ENCODE measurements at places on chromosomes 2 and 18.

- H3K4me1 ChIP-seq = no peaks in the 10 kb centered on the region
- no peaks in the 10 kb centered on the region for H3K36me3 ChIP-seq
- no peaks in the 10 kb centered on the region for H3K27me3 ChIP-seq
- H3K4me3 ChIP-seq = no peak overlapping the region
Observed at GRCh38 chr2:41948397-41948763, 99.4 kb upstream of the PKDCC start.

DNA sequence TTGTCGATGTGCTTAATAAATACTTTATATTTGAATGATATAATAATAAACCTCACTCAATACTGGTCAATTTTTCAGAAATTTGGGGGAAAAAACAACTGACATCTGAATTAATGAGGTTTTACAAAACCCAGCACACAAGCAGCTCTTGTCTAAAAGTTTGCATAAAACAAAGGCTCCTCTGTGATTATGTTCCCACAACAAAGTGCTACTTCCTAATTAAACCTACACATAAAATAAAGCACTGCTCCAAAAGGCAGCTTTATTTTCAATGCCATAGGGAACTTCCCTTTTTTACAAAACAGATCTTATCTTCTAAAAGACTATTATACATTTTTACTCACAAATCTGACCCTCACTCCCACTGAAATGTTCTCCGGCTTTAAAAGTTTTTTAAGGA, 47.1 kb downstream of the LAMA1 start:
- H3K36me3 ChIP-seq = no peaks in the 10 kb centered on the region
- no peak overlapping the region for H3K4me3 ChIP-seq
- no peak overlapping the region for H3K27ac ChIP-seq
- no peaks in the 10 kb centered on the region for H3K4me1 ChIP-seq
- H3K27me3 ChIP-seq = no peaks in the 10 kb centered on the region

GRCh38 chr2:49241991-49242390, 87.7 kb upstream of the FSHR start:
- H3K4me1 ChIP-seq = no peaks in the 10 kb centered on the region
- H3K27me3 ChIP-seq = no peaks in the 10 kb centered on the region

GRCh38 chr2:45607701-45608100, 3.4 kb downstream of the SRBD1 start:
- DNase-seq = no peak
- H3K36me3 ChIP-seq = peaks cover 13% of the 10 kb centered on the region
- no peak overlapping the region for H3K27ac ChIP-seq

DNA sequence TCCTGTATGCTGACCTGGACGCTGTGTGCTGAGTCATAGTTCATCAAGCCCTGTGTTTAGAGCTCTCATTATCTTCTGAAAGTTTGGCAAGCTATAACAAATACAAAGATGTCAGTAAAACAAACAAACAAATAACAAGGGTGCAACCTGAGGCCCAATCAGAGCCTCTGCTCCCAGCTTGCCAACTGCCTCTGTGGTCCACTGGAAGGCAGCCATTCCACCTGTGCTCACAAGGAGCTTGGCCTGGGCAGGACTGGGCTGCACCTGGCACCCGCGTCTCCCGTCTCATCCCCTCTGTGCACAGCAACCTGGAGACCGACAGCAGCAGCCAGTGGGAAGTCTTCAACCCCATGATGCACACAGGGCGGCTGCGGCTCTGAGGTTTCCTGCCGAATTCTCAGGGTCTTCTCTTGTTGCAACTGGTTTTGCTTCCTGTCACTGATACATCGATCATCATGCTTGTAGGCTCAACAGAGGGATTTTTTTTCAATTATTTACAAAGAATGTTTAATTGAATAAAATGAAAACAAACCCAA, 97.8 kb downstream of the TMEM18 start:
- no peak overlapping the region for H3K27ac ChIP-seq
- H3K4me3 ChIP-seq = no peak overlapping the region
- no peaks in the 10 kb centered on the region for H3K36me3 ChIP-seq
- H3K27me3 ChIP-seq = no peaks in the 10 kb centered on the region
- DNase-seq = no peak

DNA sequence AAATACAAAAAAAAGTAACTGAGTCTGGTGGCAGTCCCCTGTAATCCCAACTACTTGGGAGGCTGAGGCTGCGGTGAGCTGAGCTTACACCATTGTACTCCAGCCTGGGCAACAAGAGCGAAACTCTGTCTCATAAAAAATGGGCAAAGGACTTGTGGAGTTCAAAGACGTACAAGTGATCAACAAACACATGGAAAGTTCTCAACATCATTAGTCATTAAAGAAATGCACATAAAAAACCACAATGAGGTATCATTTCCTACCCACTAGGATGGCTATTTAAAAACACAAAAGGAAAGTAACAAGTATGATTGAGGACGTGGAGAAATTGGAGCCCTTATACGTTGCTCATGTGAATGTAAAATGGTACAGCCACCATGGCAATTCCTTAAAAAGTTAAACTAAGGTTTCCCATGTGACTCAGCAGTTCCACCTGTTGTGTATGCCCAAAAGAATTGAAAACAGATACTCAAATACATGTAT, 52.3 kb downstream of the RAB10 start:
- H3K4me3 ChIP-seq = no peak overlapping the region
- peaks cover 5% of the 10 kb centered on the region for H3K36me3 ChIP-seq
- peak; percentile 78 for DNase-seq

GRCh38 chr2:102061962-102062795, 70.4 kb downstream of the IL1R2 start:
- DNase-seq = no peak
- no peak overlapping the region for H3K27ac ChIP-seq
- H3K4me3 ChIP-seq = no peak overlapping the region
- peaks cover 7% of the 10 kb centered on the region for H3K4me1 ChIP-seq
- H3K36me3 ChIP-seq = no peaks in the 10 kb centered on the region
- H3K27me3 ChIP-seq = no peaks in the 10 kb centered on the region

- H3K36me3 ChIP-seq = no peaks in the 10 kb centered on the region
- no peak overlapping the region for H3K27ac ChIP-seq
- DNase-seq = no peak
Observed at GRCh38 chr18:45978084-45978483, 11.0 kb upstream of the EPG5 start.

GRCh38 chr18:59308248-59308937, 10.1 kb downstream of the CPLX4 start:
- DNase-seq = peak; percentile 42
- H3K27ac ChIP-seq = no peak overlapping the region
- peaks cover 4% of the 10 kb centered on the region for H3K4me1 ChIP-seq
- H3K27me3 ChIP-seq = peaks cover 8% of the 10 kb centered on the region

GRCh38 chr2:148238561-148238960, 217.7 kb downstream of the MBD5 start:
- DNase-seq = no peak
- peaks cover 28% of the 10 kb centered on the region for H3K36me3 ChIP-seq
- H3K4me1 ChIP-seq = no peaks in the 10 kb centered on the region

DNA sequence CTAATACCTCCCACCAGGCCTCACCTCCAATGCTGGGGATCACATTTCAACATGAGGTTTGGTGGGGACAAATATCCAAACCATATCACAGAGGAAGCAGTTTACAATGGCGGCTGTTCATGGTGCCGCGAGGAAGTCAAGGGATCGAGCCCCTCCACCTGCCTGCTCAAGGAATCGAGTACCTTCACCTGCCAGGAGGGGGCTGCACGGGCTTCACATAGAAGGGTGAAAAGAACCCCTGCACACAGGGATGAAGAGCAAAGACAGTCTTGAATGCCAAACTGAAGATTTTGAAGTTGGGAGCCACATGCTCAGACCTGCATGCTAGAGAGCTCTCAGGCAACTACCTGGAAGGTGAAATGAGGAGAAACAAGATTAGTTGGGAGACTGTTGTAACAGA, 110.3 kb downstream of the KCNF1 start:
- H3K27me3 ChIP-seq = peaks cover 24% of the 10 kb centered on the region
- H3K27ac ChIP-seq = no peak overlapping the region
- no peaks in the 10 kb centered on the region for H3K36me3 ChIP-seq

DNA sequence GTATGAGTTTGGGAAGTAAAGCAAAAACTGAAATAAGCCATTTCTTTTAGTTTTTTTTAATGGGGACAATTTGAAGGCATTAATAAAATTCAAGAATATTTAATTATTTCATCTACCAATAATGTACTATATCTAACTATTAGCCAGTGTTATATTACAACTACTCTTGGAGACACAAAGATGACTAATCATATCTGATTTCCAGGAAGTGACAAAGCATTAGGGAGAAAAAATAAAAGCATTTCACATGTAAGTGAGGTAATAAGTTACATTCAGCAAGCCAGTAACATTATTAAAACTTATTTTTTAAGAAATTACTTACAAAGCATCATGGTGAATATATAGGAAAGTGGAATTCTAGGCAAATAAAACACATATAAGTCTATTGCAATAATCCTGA, 781.3 kb upstream of the NRXN1 start:
- DNase-seq = no peak
- H3K27ac ChIP-seq = no peak overlapping the region
- H3K4me3 ChIP-seq = no peak overlapping the region
- no peaks in the 10 kb centered on the region for H3K36me3 ChIP-seq
- no peaks in the 10 kb centered on the region for H3K4me1 ChIP-seq
- no peaks in the 10 kb centered on the region for H3K27me3 ChIP-seq

GRCh38 chr2:86785456-86785855, 5.3 kb downstream of the CD8A start:
- no peak for DNase-seq
- H3K27me3 ChIP-seq = no peaks in the 10 kb centered on the region
- H3K4me1 ChIP-seq = peaks cover 15% of the 10 kb centered on the region
- H3K27ac ChIP-seq = no peak overlapping the region
- no peak overlapping the region for H3K4me3 ChIP-seq

GRCh38 chr2:98142106-98142791, 55.3 kb downstream of the VWA3B start:
- no peak overlapping the region for H3K4me3 ChIP-seq
- H3K27me3 ChIP-seq = no peaks in the 10 kb centered on the region
- no peaks in the 10 kb centered on the region for H3K36me3 ChIP-seq

DNA sequence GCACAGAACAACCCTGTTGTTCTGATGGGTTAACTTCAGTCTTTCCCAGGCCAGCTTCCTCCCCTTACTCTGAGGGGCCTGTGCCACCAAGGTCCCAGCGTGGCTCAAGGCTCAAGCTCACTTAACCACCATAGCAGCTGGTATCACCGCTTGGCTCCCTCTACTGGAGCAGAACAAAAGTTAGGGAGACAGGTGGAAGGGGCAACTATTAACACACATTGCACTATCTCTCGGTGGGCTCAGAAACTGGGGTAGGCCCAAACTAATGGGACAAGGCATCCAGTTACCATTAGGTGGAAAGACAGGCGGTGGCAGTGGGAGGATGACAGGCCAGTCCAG, 88.7 kb upstream of the ATL2 start:
- H3K4me3 ChIP-seq = no peak overlapping the region
- no peak overlapping the region for H3K27ac ChIP-seq
- no peaks in the 10 kb centered on the region for H3K27me3 ChIP-seq
- no peaks in the 10 kb centered on the region for H3K4me1 ChIP-seq
- peak; percentile 58 for DNase-seq

DNA sequence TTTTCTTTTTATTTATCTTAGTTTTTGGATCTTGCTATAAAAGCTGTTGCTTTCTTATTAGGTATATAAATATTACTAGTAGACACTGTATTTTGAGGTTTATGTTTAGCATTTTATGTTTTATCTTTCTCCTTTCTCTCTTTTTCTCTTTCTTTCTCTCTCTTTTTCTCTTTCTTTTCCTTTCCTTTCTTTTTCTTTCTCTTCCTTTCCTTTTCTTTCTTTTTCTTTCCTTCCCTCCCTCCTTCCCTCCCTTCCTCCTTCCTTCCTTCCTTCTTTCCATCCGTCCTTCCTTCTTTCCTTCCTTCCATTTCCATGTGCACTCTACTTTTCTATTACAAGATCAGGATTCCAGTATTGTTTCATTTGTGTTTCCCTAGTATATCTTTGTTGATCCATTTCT, 814.8 kb downstream of the KCNJ3 start:
- H3K36me3 ChIP-seq = no peaks in the 10 kb centered on the region
- H3K4me1 ChIP-seq = no peaks in the 10 kb centered on the region

GRCh38 chr18:37107748-37108522, 279.0 kb downstream of the KIAA1328 start:
- H3K27ac ChIP-seq = no peak overlapping the region
- H3K27me3 ChIP-seq = no peaks in the 10 kb centered on the region
- no peak overlapping the region for H3K4me3 ChIP-seq
- no peak for DNase-seq
- no peaks in the 10 kb centered on the region for H3K36me3 ChIP-seq

DNA sequence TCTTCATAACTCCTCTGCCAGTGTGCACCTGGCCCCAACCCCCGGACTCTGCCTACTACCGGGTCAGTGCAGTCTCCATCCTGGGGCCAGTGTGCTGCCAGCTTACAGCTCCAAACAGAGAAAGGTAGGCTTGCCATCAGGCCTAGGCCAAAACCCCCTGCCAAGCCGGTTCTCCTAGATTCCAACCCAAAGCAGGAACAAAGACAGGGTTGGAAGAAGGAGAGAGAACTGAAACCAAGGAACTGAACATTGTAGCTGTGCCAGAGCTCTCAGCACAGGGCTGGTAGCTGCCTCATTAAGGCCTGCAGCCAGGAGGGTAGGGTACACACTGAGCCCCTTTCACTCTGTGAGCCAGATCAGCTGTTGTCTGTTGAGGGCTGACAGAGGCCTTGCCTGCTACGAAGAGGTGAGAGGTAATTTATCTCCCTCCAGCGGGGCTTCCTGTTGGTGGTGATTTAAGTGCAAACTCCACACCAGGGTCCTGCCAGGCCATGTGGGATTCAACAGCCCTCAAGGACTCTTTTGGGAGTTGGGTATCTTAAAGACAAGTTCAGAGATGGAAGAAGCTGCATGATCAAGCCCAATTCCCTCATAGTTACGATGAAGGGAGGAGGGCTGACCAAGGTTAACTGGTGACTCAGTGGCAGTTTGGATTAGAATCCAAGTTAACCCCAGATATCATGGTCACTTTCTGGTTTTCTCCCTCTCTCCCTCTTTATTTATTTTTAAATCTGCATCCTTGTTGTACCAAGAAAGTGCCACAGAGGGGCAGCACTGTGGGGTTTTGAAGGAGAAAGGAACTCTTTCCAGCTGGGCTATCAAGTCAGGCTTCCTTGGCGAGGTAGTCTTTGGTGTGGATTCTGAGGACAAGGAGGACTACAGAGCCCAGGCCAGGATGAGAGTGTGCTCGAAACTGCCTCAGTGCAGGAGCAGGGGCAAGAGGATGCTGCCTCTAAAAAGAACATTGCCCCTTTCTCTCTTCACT, 48.1 kb downstream of the CYRIA start:
- H3K27me3 ChIP-seq = no peaks in the 10 kb centered on the region
- peaks cover 26% of the 10 kb centered on the region for H3K4me1 ChIP-seq
- H3K27ac ChIP-seq = no peak overlapping the region
- H3K4me3 ChIP-seq = no peak overlapping the region

- H3K27me3 ChIP-seq = no peaks in the 10 kb centered on the region
- H3K27ac ChIP-seq = no peak overlapping the region
- no peaks in the 10 kb centered on the region for H3K4me1 ChIP-seq
- DNase-seq = no peak
Observed at GRCh38 chr2:214865400-214865799, 55.9 kb upstream of the BARD1 start.

GRCh38 chr18:3279201-3280185, 17.6 kb downstream of the MYL12B start:
- H3K4me3 ChIP-seq = no peak overlapping the region
- DNase-seq = no peak
- H3K27me3 ChIP-seq = no peaks in the 10 kb centered on the region
- no peak overlapping the region for H3K27ac ChIP-seq

GRCh38 chr18:48029296-48029986, 99.0 kb upstream of the SMAD2 start:
- H3K4me3 ChIP-seq = no peak overlapping the region
- H3K27me3 ChIP-seq = no peaks in the 10 kb centered on the region
- no peaks in the 10 kb centered on the region for H3K36me3 ChIP-seq
- no peaks in the 10 kb centered on the region for H3K4me1 ChIP-seq
- no peak overlapping the region for H3K27ac ChIP-seq
- no peak for DNase-seq

Data from common myeloid progenitor, CD34-positive (primary cell).